ENCODE measurements at places on chromosomes 3 and 15.

- no peak for DNase-seq
These were observed 46.8 kb downstream of the NME9 start for GRCh38 chr3:138282836-138283235.

GRCh38 chr3:68055215-68055614 lies 400.8 kb upstream of the SUCLG2 start:
- no peak for DNase-seq

GRCh38 chr15:33454996-33455395 lies 144.2 kb downstream of the RYR3 start:
- DNase-seq, result no peak

GRCh38 chr15:78695046-78695671 lies 54.1 kb upstream of the CHRNB4 start:
- no peak for DNase-seq

All from NCI-H1092 treated with DMSO at 0.1 percent for 48 hours (cell line).